M059J (cell line): ENCODE measurements at places on chromosomes 5 and 9.

- no peak for DNase-seq
Measured at GRCh38 chr5:108101821-108102220, 280.1 kb downstream of the FBXL17 start.

DNA sequence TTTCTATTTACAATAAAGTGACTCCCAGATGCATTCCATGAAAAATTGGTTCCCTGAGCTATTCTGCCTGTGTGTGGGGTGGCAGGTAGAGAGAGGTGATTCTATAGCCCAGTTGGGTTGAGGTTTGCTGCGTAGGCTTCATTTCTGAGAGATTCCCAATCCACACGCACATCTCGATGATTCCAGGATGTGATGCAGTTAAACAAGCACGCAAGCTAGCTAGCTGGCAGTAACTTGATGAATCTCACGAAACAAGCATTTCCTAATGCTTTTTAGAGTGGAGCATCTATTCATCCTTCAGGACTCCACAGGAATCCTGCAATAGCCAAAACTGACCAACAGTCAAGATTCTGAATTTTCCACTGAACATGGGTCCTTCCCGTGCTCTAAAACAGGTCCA lies 43.8 kb upstream of the CER1 start:
- peak; percentile 7 for DNase-seq

DNA sequence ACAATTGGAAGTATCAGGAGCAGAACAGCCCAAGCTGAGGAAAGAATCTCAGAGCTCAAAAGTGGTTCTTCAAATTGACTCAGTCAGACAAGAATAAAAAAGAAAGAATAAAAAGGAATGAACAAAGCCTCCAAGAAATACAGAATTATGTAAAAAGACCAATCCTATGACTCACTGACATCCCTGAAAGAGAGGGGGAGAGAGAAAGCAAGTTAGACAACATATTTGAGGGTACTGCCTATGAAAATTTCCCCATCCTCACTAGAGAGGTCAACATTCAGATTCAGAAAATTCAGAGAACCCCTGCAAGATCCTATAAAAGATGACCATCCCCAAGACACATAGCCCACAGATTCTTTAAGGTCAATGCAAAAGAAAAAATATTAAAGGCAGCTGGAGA lies 173.2 kb downstream of the ALDH1A1 start:
- DNase-seq = no peak

- peak; percentile 73 for DNase-seq
Measured at GRCh38 chr9:96169484-96169883, 132.5 kb downstream of the HSD17B3 start.

- no peak for DNase-seq
Measured at GRCh38 chr9:136658849-136659535, 3.7 kb upstream of the EGFL7 start.

- no peak for DNase-seq
Measured at GRCh38 chr5:75928992-75929391, 154.2 kb upstream of the SV2C start.

DNA sequence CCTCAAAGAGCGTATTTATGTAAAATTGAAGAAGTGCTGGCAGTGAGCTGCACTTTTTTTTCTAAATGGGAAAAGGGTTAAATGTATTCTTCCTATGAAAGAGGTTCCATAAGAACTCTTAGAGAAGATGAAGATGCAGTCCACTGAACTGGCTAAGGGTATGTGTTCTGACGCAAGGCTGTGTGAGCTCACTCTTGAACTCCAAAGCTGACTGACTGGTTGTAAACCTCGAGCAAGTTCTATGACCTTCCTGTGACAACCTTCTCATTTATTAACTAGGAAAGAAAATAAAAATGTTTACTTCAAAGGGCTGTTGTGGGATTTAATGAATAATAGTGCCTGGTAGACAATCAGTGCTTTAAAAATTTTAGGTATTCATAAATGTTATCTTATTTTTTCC lies 46.7 kb downstream of the POC5 start:
- no peak for DNase-seq

GRCh38 chr5:175092691-175093090 lies 351.3 kb downstream of the DRD1 start:
- no peak for DNase-seq

DNA sequence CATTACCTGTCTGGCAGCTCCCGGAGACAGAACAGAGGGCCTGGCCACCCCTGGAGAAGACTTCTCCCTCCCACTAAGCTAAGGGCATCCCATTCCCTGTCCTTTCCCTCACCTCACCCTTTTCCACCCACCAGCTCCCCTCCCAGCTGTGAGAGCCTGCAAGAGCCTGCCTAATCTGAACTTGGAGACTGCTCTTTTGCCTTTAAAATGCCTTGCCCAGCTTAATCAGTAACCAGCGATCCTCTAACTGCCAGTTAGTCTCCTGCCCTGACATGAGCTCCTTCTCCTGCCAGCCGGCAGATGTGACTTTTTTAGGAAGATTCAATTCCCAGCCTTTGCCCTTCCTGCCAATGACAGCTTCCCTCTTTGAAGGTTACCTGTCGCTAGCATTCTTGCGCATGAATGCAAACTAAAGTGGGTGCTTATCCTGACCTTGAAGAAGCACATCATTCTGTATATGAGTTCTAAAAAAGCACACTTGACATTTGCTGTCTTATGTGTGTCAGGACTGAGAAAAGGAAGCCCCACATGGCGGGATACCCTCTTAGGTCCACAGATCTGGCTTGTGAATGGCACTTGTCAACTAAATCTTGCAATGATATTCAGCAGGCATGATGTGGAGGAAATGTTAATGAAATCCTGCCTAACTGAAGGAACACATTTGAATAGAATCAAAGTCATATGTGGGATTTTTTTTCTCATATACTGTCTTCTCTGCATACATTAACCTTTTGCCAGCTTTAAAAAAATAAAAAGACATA lies 411.2 kb upstream of the SLC30A5 start:
- DNase-seq = no peak

DNA sequence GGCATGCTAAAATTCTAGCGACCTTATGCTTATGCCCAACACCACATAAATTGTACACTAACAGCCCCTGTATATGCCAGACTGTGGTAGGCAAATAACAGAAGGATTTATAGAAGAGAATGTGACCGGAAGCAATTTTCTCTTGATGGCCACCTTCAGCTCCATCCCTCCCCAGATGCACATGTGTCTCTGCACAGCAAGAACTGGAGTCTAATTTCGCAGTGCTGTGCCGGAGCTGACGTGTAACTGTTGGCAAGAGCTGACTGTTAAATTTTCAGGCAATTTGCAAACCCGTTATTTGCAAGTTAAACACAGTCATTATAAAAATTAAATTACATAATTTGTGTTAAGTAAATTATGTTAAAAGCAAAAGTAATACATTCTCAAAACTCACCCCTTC lies 48.4 kb downstream of the PCA3 start:
- DNase-seq = no peak

GRCh38 chr9:136222906-136223285 lies 18.0 kb upstream of the LHX3 start:
- DNase-seq = no peak

GRCh38 chr5:82561797-82562196 lies 283.6 kb upstream of the RPS23 start:
- no peak for DNase-seq

DNA sequence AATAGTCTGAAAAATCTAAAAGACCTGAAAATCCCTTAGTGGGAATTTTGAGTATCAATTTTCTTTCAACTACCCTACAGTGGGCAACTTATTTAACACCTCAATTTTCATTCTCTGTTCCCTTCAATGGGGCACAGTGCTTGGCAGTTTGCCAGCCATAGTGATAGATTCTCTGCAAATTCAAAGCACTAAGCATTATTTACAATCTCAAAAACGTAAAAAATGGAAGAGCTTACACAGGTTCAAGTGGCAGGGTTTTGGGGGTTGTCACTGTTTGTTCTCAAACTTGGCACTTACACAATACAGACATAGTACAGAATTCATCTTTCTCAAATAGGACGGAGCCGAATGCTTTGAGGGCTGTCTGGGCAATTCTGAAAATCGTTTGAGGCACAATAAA lies 515.0 kb downstream of the EFNA5 start:
- no peak for DNase-seq

DNA sequence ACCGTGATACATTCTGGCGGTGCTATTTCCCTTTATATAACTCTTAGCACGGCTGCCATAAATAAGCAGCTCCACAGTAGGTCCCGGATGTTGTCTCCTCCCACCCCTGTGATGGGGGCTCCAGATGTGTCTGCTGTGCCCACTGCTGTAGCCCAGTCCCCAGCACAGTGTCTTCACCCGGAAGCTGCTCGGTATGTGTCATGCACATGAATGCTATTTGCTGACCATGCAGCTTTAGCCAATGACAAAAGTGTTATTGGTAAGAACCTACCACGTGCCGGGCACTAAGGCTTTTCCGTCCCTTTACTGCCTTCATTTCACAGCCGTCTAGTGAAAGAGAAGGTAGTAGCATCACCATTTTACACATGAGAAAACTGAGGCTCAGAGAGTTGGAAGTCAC lies 20.2 kb downstream of the HRH2 start:
- no peak for DNase-seq

DNA sequence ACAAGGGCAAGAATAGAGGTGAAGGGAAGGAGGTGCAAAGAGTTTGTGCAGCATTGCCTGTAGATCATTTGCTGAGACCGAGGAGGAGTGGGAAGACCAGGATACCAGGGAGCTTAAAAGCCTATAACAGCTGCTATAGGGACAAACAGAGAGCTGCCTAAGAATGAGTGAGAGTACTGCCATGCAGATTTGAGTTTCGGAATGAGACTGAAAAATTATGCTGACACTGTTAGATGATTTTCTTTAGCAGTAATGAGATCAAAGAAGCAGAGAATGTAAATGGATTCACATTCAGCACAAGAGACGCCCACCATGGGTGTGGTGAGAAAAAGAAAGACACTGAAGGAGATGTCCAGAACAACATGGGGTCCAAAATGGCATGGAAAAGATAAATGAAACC lies 69.7 kb downstream of the EPB41L4A start:
- no peak for DNase-seq

- peak; percentile 71 for DNase-seq
Measured at GRCh38 chr5:124824637-124825158, 78.3 kb upstream of the ZNF608 start.

- DNase-seq = no peak
Measured at GRCh38 chr5:883475-884181, 9.0 kb downstream of the BRD9 start.

DNA sequence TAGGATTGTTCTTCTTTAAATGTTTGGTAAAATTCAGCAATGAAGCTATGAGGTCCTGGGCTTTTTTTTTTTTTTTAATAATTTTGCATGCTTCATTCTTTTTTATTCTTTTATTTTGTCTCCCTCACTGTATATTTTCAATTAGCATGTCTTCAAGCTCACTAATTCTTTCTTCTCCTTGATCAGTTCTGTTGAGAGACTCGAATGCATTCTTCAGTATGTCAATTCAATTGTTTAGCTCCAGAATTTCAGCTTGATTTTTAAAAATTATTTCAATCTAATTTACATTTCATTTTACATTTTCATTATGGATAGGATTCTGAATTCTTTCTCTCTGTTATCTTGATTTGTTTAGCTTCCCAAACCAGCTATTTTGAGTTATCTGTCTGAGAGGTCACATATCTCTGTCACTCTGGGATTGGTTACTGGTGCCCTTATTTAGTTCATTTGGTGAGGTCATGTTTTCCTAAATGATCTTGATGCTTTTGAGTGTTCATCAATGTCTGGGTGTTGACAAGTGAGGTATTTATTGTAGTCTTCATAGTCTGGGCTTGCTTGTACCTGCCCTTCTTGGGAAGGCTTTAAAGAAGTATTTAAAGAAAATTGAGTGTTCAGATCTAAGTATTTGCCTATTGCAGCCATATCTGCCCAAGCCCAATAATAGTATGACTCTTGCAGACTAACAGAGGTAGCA lies 9.1 kb downstream of the LURAP1L start:
- DNase-seq = no peak

DNA sequence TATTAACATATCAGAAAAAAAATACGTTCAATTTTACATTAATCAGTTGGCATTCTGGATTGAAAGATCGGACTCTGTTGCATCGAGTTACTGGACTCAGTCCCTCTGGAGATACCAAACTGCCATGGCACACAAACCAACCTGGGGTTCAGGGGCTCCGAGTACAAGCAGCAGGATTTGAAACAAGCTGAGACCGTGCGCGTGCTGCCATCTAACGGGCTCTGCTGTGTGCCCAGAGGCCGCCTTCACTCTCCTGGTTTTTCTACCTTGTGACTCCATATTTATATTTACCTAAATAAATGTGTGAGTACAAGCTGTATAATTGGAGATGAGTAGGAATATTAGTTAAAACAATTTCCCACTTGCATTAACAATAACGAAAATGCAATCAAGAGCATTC lies 48.2 kb downstream of the ANXA1 start:
- DNase-seq = peak; percentile 70

GRCh38 chr5:72480841-72481240 lies 26.4 kb downstream of the ZNF366 start:
- no peak for DNase-seq

- DNase-seq = no peak
Measured at GRCh38 chr9:20563917-20564316, 58.4 kb downstream of the MLLT3 start.

DNA sequence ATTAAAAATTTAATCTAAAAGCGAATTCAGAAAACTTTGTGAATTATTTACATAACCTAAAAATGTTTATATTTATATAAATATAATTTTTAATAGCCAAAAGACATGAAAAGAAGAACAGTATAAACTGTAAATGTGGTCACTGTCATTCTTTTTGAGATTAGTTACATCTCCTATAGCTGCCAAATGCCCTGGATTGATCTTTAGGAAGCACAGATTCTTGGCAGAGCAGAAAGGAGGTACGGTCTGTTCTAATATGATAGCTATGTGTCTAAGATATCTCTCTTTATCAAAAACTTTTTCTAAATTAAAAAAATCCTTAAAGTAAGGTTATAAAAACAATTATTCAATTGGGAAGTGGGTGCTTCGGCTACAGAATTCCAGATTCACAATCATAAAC lies 151.0 kb downstream of the LPAR1 start:
- DNase-seq = no peak

- no peak for DNase-seq
Measured at GRCh38 chr9:8420416-8420815, 620.8 kb upstream of the DMAC1 start.
